Posterior cingulate gyrus (tissue), 11 donors: ENCODE measurements at places on chromosomes 12 and 14.

DNA sequence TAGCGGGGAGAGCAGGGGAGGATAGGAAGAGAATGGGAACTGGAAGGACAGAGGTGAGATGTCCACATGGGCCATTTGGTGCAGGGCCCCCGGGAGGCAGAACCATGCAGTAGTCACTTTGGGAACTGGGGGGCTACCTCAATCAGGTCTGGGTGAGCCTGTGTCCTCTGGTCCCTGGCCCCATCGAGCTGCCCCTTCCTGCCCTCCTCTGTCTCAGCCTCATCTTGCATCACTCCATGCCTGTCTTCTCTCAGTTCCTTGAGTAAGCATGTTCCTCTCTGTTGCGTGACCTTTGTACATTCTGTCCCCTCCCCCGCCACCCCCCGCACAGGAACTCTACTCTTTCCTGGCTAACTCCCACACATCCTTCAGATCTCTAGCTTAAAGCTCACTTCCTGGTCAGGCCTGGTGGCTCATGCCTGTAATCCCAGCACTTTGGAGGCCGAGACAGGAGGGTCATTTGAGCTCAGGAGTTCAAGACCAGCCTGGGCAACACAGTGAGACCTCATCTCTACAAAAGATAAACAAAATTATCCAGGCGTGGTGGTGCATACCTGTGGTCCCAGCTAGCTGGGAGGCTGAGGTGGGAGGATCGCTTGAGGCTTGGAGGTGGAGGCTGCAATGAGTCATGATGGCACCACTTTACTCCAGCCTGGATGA, 23.2 kb downstream of the FOS start:
- DNase-seq, result no peak

DNA sequence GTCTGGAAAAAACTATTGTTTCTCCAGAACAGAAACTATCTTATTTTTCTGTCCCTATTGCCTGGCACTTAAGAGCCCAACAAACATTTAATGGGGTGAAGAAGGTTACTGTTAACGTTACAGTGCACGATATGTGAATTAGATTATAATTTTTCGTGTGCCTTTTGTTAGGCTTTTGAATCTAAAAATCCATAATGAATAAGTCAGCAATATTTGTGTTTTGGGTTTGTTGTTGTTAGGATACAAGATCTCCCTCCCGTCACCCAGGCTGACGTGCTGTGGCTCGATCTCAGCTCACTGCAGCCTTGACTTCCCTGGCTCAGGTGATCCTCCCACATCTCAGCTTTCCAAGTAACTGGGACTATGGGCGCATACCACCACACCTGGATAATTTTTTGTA, 7.9 kb downstream of the METAP2 start:
- DNase-seq, result no peak

DNA sequence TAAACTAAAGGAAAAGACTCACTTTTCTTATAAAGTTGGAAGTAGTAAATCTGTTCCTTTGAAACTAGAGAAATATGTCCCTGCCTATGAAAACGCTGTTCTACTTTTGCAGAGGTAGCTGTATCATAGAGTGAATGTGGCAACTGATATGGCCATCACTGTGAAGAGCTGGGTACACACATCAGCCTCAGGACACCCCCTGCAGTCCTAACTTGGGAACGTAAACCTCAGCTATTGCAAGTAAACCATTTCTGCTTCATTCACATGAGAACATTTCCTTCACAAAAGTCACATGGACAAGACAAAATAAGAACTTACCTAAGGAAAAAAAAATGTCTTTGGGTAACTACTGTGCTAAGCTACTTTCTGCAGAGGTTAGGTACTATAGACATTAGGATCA, 233.3 kb upstream of the PPFIA2 start:
- no peak for DNase-seq

DNA sequence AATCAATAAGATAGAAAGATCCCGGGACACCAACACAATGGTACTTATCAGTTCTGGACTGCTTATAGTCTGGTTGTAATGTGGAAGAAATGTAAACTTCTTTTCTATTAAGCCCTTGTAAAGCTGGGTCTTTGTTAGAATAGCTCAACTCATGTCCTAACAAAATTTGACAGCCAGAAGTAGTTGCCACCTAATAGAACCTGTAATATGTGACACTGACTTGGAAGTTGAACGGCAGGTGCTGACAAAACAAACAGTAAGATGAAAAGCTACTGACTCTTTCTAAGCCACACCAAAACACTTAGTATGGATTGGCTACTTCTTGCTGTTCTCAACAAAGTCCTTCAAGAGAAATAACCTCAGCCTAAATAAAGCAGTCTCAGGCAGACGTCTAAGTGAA, 56.6 kb downstream of the KIF21A start:
- no peak for DNase-seq

- no peak for DNase-seq
Measured at GRCh38 chr12:12219664-12220063, 47.2 kb downstream of the LRP6 start.
